Stimulated activated CD8-positive, alpha-beta memory T cell treated with anti-CD3 and anti-CD28 coated beads, Interleukin-2, amount 100 ng/mL, for 1 hour (primary cell): ENCODE measurements at places on chromosomes 16 and 17.

DNA sequence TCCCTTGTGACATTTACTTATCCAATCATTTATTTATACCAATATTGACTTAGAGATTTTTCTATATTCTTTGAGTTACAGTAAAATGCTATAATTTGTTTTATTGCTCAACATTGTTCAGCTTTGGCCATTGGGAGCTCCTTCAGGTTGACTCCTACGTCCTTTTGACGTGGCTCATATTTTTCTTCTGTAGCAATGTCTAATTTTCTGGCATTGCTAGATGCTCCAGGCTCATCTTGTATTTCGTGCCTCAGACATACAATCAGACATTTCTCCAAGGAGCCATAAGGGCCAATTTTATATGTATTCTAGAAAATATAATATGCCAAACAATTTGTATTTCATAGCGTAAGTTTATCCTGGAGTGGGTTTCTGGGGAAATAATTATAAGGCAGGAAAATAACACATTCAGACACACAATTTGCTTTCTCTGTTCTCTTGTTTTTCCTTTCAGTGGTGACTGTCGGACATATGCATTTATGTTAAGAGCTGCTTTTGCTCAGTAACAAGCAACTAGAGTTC, 355.1 kb upstream of the MON1B start:
- no peak for DNase-seq

DNA sequence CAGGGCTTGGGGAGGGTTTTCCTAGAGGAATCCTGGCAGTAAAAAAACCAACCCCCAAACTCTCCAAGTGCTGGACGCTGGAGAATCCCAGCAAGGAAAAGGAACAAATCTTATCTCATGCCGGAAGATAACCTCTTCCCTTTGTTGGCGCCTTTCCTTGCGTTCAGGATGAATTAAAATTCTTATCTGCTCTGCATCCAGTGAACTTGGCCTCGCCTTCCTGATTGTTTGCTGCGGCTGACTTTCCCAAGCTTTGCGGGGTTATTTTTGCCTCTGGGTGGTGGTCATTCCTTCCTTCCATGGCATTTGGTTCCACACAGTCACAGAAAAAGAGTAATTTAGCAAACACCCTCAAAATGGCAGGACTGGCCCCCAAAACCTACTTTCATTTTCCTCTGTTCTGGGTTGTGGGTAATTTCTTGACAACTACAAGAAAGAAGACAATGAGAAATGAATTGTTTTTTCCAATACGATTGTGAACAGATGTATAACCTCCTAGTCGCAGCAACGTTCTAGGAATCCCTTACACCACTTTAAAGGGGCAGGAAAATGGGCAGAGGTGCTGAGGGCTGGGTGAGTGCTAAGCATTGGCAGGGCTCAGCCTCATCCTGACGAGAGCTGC, 77.8 kb downstream of the MRC2 start:
- no peak for DNase-seq

- DNase-seq: no peak
Observed at GRCh38 chr17:31527606-31528005, 136.1 kb downstream of the RAB11FIP4 start.

DNA sequence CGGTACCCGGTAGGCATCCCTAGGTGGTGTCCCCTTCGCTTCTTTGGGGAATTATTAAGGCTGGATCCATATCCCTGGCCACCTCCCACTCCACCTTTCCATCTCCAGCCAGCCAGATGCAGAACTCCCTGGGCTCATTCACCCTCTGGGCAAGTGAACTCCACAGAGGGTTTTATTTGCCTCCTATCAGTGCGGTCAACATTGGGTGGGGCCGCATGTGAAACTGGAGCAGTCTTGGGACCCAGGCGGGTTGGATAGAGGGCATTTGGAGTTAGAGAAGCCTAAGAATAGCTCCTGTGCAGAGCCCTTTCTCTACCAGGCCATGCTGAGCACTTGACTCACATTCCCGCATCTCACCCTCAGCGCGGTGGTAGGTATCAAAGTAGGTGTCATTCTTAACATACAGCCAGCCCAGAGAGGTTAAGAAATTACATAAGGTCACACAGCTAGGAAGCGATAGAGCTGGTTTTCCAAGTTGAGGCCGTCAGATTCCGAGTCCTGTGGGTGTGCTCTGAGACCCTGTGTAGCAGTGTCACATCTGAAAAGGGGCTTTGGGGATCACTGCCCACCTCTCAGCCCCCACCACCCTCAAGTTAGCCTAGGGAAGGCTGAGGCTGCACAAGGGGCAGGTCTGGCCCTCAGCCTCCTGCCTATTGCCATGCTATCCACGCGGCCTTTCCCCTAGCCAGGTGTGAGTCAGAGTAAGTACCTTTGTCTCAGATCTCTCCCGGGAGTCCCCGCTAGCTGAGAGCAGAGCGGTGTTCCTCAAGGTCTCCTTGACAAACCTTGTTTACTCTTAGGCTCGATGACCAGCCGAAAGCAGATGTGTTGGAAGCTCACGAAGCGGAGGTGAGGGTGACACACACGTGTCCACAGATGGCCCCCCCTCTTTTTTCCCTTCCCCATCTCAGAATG, 26.9 kb upstream of the LGALS9 start:
- no peak for DNase-seq

DNA sequence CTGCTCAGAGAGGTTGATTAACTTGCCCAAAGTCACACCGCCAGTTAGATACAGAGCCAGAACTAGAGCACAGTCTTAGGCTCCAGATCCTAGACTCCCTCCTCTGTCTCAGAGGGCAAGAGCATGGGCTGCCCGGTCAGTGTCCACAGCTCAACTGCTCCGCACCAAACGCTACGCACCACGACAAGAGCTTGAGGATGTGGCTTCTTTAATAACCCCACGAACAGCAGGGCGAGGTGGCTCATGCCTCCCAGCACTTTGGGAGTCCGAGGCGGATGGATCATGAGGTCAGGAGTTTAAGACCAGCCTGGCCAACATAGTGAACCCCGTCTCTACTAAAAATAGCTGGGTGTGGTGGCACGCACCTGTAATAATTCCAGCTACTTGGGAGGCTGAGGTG, 21.4 kb downstream of the FA2H start:
- DNase-seq: no peak

DNA sequence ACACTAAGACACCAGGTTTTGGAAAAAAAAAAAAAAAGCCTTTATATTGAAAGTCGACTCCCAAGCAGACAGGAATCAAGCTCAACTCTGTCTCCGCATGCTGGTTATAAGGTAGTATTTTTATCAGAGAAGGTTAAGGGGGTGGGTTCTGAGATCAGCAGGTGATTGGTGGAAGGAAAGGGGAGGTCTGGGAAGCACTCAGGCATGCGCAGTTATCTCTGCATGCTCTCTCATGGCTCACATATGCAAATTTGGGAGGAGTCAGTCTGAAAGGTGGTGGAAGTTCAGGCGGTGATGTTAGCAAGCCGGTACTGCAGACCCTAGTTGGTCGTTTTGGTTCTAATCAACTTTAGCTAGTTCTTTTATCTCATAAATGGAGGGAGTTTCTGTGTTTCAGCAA, 357.6 kb upstream of the C16orf82 start:
- no peak for DNase-seq

- no peak for DNase-seq
Observed at GRCh38 chr17:14760719-14761411, 460.0 kb downstream of the HS3ST3B1 start.

DNA sequence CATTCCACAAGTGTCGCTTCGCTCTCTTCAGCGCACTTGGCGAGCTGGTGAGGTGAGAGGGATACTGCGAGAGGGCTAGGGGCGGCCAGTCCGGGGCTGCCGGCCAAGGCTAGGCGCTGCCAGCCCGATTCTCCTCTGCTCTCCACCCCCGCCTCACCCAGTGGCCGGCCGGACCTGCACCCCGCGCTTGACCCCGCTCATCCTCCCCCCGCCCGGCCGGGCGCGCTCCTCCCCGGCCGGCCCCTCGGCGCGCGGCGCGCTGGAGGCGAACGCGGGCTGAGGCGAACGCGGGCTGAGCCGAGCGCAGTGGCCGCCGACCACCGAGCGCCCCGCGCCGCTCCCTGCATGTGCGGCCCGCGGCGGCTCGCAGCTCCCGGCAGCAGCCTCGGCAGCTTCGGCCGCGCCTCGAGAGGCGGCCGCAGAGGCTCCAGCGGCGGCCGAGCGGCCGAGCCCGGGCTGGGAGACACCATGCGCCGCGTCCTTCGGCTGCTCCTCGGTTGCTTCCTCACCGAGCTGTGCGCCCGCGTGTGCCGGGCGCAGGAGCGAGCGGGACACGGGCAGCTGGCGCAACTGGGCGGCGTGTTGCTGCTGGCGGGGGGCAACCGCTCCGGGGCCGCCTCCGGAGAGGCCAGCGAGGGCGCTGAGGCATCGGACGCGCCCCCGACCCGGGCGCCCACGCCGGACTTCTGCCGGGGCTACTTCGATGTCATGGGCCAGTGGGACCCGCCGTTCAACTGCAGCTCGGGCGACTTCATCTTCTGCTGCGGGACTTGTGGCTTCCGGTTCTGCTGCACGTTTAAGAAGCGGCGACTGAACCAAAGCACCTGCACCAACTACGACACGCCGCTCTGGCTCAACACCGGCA, at the start of gene SHISA9:
Gene SHISA9, plus strand, starts transcription at position 2 of the 865 bp plus-strand sequence.
- no peak for DNase-seq

DNA sequence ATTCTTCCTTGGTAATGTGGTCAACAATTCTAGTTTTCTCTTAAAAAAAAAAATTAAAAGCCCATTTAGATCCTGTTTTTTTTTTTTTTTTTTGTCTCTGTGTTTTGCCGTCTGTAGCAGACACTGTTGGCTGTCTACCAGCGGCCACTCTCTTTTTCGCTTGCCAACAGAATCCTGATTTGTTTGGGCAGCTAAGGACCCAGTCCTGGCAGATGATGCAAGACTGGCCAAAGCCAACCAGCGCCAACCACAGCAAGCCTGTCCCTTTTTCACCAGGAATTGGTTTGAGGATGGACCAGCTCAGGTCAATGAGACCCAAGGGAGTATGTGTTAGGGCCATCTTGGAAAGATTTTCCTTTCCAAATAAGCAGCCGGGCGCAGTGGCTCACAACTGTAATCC, 28.2 kb downstream of the ST3GAL2 start:
- no peak for DNase-seq

DNA sequence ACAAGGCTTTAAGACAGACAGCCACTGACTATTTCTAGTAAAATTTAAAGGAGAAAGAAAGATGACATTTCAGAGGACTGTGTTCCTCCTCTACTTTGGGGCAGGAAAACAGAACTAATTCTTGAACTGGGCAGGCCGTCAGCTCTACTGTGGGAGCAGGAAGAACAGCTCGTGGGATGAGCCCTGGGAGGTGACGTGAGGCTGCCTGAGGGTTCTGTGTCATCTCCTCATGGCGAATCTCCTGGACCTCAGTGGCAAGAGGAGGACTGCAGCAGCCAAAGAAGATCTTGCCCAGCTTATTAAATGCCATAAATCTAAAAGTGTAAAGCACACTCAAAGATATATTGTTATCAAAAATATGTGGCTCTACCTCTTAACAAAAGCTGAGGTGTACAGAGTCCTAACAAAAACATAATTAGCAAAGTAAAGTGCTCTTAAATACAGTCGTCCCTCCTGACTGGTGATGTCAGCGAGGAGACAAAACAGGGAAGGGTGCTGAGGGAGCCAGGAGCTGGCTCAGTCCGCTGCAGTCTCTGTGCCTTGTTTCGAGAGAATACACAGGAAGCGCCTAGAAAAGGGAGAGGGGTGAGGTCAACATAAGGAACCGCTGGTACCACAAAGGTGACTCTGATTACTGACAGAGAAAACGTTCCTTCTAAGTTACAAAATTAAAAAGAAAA, 58.0 kb downstream of the CREBBP start:
- DNase-seq: no peak

DNA sequence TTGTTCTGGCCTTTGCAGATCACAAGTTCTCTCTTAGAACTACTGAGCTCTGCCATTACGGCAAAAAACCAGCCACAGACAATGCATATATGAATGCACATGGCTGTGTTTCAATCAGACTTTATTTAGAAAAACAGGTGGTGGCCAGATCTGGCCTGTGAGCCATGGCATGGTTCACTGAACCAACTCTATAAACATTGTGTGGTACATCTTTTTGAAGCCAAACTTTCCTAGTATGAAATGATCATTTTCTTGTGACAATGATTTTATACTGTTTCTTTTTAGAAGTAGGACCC, 65.9 kb upstream of the AMZ2 start:
- no peak for DNase-seq

- DNase-seq: no peak
Observed at GRCh38 chr17:59827721-59828477, 64.8 kb downstream of the TUBD1 start.

DNA sequence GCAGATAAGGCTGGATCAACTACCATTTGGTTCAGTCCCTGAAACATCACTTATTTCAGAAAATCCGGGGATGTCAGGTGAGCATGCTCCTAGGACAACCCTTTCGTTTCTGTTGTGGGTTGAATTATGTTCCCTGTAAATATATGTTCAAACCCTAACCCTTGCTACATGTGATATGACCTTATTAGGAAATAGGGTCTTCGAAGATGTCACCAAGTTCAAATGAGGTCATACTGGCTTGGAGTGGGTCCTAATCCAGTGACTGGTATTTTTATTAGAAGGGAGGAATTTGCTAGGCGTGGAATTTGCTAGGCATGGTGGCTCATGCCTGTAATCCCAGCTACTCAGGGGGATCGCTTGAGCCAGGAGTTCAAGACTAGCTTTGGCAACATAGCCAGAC, 21.3 kb downstream of the SNX20 start:
- no peak for DNase-seq

GRCh38 chr17:21537302-21537701, 155.0 kb upstream of the KCNJ18 start:
- DNase-seq: no peak
